ENCODE measurements at places on chromosomes 7 and 10.
A peak's percentile ranks its signal among the peaks of the same experiment; 100 is the strongest.

DNA sequence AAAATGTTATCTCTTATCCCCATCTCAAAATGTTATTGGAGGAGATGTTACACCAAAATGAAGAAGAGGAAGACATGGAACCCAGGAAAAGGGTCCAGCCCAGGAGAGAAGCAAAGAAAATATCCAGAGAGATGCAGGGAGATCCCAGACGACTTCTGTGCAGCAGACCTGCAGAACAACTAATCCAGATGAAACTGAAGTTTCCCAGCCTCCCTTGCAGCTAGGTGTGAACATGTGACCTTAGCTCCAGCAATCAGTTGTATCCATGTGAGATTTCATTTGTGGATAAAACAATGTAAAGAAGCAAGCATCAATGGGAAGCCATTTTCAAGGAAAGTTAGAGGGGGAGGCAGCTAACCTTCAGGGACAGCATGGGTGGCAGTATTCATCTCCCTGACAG, 55.8 kb upstream of the NANOS1 start:
- no peak for DNase-seq

- no peak for DNase-seq
These were observed 59.7 kb downstream of the LCOR start for GRCh38 chr10:96891840-96892239.

GRCh38 chr7:123635551-123636359, 19.9 kb upstream of the LMOD2 start:
- DNase-seq, result peak; percentile 47

GRCh38 chr7:159280008-159280407, 135.3 kb upstream of the VIPR2 start:
- DNase-seq, result no peak

DNA sequence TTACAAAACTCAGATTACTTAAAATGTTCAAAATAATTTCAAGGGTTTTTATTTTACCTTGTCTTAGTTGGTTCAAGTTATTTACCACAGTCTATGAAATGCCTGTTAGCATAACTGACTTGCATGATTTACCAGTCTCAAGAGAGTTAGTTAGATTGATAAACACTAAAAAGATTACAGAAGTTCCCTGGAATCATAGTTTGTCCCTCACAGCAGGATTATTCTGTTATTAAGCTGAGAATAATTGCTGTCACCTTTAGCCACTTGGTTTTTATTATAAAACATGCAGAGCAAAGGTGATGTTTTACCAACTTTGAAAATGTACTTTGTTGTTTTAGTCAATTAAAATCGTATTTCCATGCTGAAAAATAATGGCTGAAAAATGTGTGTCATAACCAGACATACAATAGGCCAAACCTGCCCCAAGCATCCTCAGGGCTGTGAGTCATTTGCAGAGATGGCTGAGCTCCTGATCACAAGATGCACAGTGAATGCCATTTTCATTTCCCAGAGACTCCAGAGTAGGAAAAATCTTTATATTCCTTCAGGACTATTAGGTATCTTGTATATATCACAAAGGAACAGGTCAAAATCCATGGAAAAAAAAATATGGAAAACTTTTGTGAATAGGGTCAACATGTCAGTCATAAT, 87.8 kb upstream of the DKK1 start:
- no peak for DNase-seq

GRCh38 chr10:76311752-76312636, 880.6 kb downstream of the LRMDA start:
- no peak for DNase-seq

- no peak for DNase-seq
These were observed 394.7 kb downstream of the TFEC start for GRCh38 chr7:115635876-115636275.

- DNase-seq, result no peak
These were observed 89.4 kb upstream of the SEMA3E start for GRCh38 chr7:83738291-83738835.

DNA sequence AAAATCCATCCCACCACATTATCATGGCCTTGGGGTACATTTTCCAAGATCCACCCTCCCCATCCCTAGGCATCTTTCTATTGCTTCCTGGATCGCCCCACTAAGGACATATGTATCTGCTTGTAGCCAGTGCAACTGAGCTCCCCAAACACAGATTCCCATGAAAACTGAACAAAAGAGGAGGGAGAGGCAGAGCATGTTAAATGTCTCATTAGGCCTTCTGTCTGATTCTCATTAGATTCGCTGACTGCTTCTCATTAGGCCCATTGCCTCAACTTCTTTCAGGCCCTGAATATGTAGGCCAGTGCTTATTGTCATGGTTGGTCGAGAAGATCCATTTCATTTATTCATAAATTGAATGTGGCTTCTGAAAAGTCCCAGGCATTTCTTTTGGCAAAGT, 698.9 kb downstream of the INHBA start:
- no peak for DNase-seq

DNA sequence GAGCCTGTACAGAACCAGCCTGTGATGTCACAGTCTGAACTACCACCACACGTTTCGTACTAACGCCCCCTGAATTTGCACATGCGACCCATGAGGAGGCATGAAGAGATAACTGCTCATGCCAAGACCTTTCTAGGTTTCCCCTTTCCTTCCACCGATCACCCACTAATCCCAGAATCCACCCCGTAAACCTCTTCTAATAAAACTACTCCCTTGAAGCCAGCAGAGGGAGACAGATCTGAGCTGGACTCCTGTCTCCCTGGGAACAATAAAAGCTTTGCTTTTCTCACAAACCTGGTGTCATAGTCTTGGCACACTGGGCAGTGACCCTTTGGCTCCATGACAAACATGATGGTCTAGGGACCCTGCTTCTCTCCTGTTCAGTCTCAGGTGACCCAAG, 144.5 kb downstream of the FRMD4A start:
- DNase-seq, result no peak

All from pulmonary artery endothelial cell (primary cell).